Activated naive CD8-positive, alpha-beta T cell treated with anti-CD3 and anti-CD28 coated beads, Interleukin-2, amount 10 ng/mL, durations not matched to agents 7 days and 5 days (primary cell): ENCODE measurements at places on chromosomes 4 and X. TPM values are rescaled to one million over a fixed set of nuclear protein-coding genes. Genes with fewer than 3 reads are reported as not detected.

DNA sequence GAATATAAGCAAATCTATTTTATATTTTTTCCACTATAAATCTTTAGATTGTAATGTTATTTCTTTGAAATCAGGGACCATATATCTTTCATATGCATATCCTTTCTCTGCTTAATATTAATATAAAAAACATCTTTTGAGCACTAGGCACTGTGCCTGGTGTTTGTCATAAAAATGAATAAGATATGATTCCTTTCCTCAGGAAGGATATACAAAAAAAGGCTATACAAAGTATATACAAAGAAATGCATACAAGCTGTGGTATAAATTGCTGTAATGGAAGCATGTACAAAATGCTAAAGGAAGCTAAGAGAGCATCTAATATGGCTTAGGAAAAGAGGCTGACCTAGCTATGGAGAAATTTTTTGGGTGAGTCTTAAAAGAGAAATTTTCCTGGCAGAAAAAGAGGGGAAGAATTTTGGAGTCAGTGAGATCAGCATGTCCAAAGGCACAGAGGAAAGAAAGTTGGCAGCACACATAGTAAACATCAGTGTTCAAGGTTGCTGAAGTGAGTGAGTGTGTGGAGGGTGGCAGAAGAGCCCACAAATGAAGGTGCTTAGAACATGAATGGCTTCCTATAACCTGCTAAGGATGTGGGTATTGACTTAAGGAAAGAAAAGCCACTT lies 500.0 kb downstream of the SPRY1 start:
- H3K4me1 ChIP-seq, result no peaks in the 10 kb centered on the region
- DNase-seq, result no peak
- H3K4me3 ChIP-seq, result no peak overlapping the region
- peaks cover 5% of the 10 kb centered on the region for H3K27me3 ChIP-seq
- no peaks in the 10 kb centered on the region for H3K36me3 ChIP-seq

GRCh38 chr4:62324215-62324614 lies 1124.1 kb downstream of the ADGRL3 start:
- DNase-seq, result no peak
- H3K4me3 ChIP-seq, result no peak overlapping the region
- H3K27me3 ChIP-seq, result no peaks in the 10 kb centered on the region
- no peaks in the 10 kb centered on the region for H3K36me3 ChIP-seq
- no peak overlapping the region for H3K27ac ChIP-seq

DNA sequence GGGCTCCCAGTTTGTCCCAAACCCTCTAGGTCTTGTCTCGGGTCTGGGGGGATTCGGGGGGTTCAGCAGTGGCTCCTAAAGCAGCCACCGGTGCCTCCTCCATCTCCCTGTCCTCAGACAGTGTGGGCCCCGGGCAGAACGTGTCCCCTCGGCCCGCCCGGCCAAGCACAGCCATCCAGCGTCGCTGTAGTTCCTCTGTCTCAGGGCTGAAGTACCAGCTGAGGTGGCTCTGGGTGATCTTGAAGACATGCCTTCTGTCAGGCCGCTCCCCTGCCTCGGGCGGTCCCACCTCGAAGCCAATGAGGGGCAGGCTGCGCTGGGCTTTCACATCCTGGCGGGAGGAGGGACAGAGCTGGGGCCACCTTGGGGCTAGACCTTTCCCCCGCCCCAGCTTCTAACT lies 5.9 kb downstream of the TSR2 start:
- H3K4me1 ChIP-seq, result peaks cover 10% of the 10 kb centered on the region
- no peak overlapping the region for H3K27ac ChIP-seq
- no peaks in the 10 kb centered on the region for H3K27me3 ChIP-seq
- DNase-seq, result no peak

DNA sequence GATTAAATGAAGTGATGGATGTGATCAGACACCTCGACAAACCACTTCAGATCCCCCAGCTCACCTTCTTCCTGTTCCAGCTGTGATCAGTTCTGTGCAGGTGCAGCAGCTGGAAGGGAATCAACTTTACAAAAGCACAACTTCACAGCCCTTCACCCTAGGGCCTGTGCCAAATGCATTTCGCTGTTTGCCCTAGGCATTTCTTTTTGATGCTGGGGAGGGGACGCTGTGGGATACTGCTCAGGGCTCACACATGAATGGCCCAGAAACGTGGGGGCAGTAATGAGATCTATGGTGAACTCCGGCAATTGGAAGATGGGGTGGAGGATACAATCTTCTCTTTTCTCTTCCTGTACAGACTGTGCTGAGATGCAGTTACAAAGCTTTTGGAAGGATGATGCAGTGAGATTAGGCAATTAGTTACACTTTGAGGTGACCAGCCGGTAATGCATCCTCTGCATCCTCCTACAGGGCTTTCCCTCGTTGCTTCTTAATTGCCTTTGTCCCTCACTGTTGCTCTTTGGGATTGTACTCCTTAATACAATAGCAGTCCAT lies 215.1 kb upstream of the PITX2 start:
- no peaks in the 10 kb centered on the region for H3K36me3 ChIP-seq
- DNase-seq, result no peak
- no peaks in the 10 kb centered on the region for H3K27me3 ChIP-seq
- H3K4me3 ChIP-seq, result no peak overlapping the region
- no peak overlapping the region for H3K27ac ChIP-seq

- H3K27me3 ChIP-seq, result no peaks in the 10 kb centered on the region
- peaks cover 12% of the 10 kb centered on the region for H3K36me3 ChIP-seq
- H3K27ac ChIP-seq, result no peak overlapping the region
- H3K4me3 ChIP-seq, result no peak overlapping the region
- no peaks in the 10 kb centered on the region for H3K4me1 ChIP-seq
- no peak for DNase-seq
Observed at GRCh38 chr4:182904211-182904761, 12.9 kb downstream of the DCTD start.

- peaks cover 45% of the 10 kb centered on the region for H3K27me3 ChIP-seq
- H3K27ac ChIP-seq, result peak overlapping the region; percentile 45
- DNase-seq, result peak; percentile 84
- H3K4me3 ChIP-seq, result peak overlapping the region; percentile 74
Observed at GRCh38 chr4:80202190-80202711, 4.9 kb downstream of the PRDM8 start.

GRCh38 chrX:75273483-75273882 lies 402 bp upstream of the UPRT start:
- H3K27me3 ChIP-seq, result no peaks in the 10 kb centered on the region
- peak overlapping the region; percentile 98 for H3K27ac ChIP-seq
- H3K36me3 ChIP-seq, result peaks cover 6% of the 10 kb centered on the region
- DNase-seq, result no peak
- H3K4me3 ChIP-seq, result peak overlapping the region; percentile 98

GRCh38 chr4:144353292-144353691 lies 212.8 kb upstream of the GYPA start:
- no peak overlapping the region for H3K27ac ChIP-seq
- H3K4me3 ChIP-seq, result no peak overlapping the region
- DNase-seq, result no peak
- peaks cover 2% of the 10 kb centered on the region for H3K4me1 ChIP-seq
- H3K27me3 ChIP-seq, result peaks cover 7% of the 10 kb centered on the region

- H3K27me3 ChIP-seq, result no peaks in the 10 kb centered on the region
- peak overlapping the region; percentile 66 for H3K4me3 ChIP-seq
- no peak for DNase-seq
- peaks cover 38% of the 10 kb centered on the region for H3K4me1 ChIP-seq
- peaks cover 9% of the 10 kb centered on the region for H3K36me3 ChIP-seq
- H3K27ac ChIP-seq, result peak overlapping the region; percentile 92
Observed at GRCh38 chr4:184237612-184238011, 19.9 kb upstream of the ENPP6 start.

- no peak overlapping the region for H3K27ac ChIP-seq
- no peaks in the 10 kb centered on the region for H3K4me1 ChIP-seq
- H3K27me3 ChIP-seq, result no peaks in the 10 kb centered on the region
- no peaks in the 10 kb centered on the region for H3K36me3 ChIP-seq
Observed at GRCh38 chrX:30627818-30628652, 25.2 kb upstream of the GK start.

GRCh38 chr4:153799694-153800074 lies 10.8 kb upstream of the SFRP2 start:
- no peaks in the 10 kb centered on the region for H3K36me3 ChIP-seq
- H3K27ac ChIP-seq, result no peak overlapping the region
- peaks cover 39% of the 10 kb centered on the region for H3K27me3 ChIP-seq
- H3K4me1 ChIP-seq, result no peaks in the 10 kb centered on the region
- no peak overlapping the region for H3K4me3 ChIP-seq
- DNase-seq, result no peak

- no peak overlapping the region for H3K27ac ChIP-seq
- no peaks in the 10 kb centered on the region for H3K27me3 ChIP-seq
- H3K4me3 ChIP-seq, result no peak overlapping the region
- H3K4me1 ChIP-seq, result no peaks in the 10 kb centered on the region
- peaks cover 40% of the 10 kb centered on the region for H3K36me3 ChIP-seq
Observed at GRCh38 chrX:81241753-81242152, 39.9 kb downstream of the SH3BGRL start.

- H3K4me1 ChIP-seq, result no peaks in the 10 kb centered on the region
- no peak overlapping the region for H3K4me3 ChIP-seq
- peaks cover 35% of the 10 kb centered on the region for H3K27me3 ChIP-seq
- no peaks in the 10 kb centered on the region for H3K36me3 ChIP-seq
Observed at GRCh38 chr4:101355767-101356702, 8.7 kb upstream of the PPP3CA start.

DNA sequence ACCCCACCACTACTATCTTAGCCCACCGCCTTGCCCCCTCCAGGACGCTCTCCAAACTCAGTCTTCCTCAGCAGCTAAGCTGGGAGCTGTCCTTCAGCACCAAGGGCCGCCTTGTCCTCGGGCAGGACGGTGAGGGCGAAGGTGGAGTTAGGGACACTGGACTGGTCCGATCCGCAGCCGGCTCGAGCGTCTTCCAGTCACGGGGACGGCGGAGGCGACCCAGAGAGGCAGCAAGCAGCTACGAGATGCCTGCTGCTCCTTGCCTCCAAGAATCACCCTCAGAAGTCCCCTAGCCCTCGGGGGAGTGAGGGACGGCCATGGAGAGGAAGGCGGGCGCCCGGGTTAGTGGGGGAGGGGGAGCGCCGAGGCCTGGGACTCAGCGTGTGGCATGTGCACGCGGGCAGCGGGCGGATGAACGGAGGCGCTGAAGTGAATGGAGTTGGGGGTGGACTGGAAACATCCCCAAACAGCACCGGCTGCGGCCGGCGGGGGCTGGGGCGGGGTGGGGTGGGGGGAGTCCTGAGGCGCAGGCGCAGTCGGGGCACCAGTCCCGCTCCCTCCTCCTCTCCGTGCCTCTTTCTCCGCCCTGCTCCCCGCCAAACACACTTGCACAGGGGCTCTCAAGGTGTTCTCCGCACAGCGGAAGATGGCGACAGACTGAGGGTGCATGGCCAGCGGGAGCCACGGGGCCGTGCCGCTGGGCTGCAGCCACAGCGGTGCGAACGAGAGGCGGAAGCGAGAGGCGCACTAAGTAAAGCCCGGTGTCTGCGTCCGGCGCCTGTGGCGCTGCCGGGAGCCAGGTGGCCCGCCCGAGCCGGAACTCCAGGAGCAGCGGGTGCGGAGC lies at the start of gene NALF2:
NALF2 (plus strand) TSS at position 545 of the 844 bp plus-strand sequence. CDS start 957 bp downstream, outside the sequence.
- H3K27ac ChIP-seq, result no peak within 1 kb of the TSS
- H3K36me3 ChIP-seq, result no peaks in the 10 kb centered on the region
- DNase-seq, result peak; percentile 47

DNA sequence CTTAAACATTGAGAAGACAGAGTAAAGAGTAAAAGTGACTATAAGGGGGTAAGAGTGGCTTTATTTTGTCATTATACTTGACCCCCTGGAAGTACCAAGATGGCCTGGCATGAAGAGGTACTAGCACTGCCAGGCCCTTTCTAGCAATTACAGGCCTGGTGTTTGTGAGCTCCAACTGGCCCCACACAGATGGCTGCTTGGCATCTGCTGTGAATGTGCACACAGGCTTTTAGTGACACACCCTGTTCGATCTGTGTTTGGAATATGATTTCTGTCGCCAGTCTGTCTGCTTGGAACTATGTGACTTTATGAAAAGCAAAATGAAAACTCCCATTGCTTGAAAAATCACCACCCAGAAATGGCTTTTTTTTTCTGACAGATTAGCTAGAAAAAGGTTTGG lies 123.3 kb downstream of the CLCN4 start:
- no peak overlapping the region for H3K27ac ChIP-seq
- H3K4me3 ChIP-seq, result no peak overlapping the region
- no peak for DNase-seq
- H3K27me3 ChIP-seq, result no peaks in the 10 kb centered on the region
- H3K36me3 ChIP-seq, result no peaks in the 10 kb centered on the region

DNA sequence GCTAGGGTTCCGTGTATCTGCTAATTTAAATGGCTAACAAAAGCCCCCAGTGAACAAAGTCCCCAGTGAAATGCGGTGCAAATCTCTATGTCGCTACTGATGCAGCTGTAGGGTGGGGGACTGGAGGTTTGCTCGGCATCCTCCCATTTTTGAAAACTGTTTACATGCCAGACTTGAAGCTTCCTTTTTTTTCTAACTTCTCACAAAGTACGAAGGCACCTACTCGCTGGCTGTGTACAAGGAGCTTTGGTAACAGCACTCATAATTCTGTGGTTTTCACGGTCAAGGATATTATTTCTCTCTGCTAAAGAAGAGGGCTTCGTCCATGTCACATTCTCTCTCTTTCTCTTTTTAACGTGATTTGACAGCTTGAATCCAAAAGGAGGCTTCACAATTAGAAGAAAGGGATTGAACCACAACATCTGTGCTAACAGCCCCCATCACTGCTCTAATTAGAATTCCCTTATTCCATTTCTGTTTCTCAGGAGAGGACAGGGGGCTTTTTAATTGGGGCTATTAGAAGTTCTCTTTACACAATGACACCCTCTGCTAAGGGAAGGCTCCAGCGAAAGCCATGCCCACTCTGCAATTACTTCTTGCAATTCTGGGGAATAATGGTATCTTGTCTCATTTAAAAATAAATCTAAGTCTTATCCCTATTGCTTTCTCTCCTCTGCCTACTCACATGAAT lies 46.7 kb downstream of the TMEM156 start:
- peaks cover 31% of the 10 kb centered on the region for H3K4me1 ChIP-seq
- peaks cover 50% of the 10 kb centered on the region for H3K36me3 ChIP-seq
- no peak for DNase-seq
- no peaks in the 10 kb centered on the region for H3K27me3 ChIP-seq
- H3K4me3 ChIP-seq, result no peak overlapping the region

The STATH gene
- total RNA-seq, result not detected

The CAPN6 gene
- not detected for total RNA-seq

The WNK3 gene
- 0.33 TPM for total RNA-seq

The BEX2 gene
- total RNA-seq, result 16.8 TPM

The PNPLA4 gene
- 5.0 TPM for total RNA-seq

The FGF5 gene
- not detected for total RNA-seq

The ADAMTS3 gene
- not detected for total RNA-seq

The TMSB15C gene
- total RNA-seq, result 5.1 TPM

The CABS1 gene
- not detected for total RNA-seq

The F8A2 gene
- not detected for total RNA-seq
